Activated CD8-positive, alpha-beta memory T cell treated with anti-CD3 and anti-CD28 coated beads for 4 hours (primary cell): ENCODE measurements at places on chromosomes 5 and 9.

DNA sequence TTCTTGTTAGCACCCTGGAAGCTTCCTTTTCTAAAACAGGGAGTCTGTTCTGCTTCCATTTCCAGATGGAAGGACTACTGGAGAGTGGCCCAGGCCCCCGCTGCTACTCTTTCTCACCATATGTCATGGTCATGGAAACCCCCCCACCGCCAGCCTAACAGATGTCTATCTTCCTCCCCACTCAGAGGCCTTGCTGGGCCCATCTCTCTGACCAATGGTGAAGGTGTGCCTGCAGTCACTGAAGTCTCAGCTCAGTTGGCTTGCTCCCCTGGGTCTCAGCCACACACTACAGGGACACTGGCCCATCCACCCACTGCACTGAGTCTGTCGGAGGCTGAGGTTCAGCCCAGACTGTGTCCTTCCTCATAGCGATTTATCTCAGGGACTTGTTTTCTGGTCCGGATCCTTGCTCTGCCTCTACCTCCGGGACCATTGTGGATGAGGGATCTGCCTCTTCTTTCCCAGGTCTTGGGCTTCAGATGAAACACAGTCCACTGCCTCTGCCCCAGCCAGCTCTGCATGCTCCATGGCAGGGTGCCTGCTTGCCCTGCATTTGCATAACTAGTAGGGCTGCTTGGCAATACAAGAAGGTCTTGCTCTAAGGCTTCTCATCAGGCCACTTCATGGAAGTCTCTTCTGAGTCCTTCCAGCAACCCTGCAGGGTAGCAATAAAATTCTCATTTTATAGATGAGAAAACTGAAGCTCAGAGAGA is 30.8 kb downstream of the GALNT12 start:
- no peak for DNase-seq

DNA sequence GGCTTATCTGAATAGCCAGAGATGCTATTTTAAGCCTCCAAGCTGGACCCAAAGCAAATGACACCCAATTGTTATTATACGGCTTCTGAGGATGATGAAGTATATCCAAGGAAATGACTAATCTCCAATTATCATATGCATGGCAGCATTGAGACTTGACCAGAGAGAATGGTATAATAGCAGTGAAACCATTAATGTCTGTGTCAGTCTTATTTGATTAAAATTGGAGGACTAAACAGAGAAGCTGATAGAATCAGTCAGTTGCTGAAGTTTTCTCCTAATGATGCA is 200.5 kb downstream of the EFNA5 start:
- no peak for DNase-seq

DNA sequence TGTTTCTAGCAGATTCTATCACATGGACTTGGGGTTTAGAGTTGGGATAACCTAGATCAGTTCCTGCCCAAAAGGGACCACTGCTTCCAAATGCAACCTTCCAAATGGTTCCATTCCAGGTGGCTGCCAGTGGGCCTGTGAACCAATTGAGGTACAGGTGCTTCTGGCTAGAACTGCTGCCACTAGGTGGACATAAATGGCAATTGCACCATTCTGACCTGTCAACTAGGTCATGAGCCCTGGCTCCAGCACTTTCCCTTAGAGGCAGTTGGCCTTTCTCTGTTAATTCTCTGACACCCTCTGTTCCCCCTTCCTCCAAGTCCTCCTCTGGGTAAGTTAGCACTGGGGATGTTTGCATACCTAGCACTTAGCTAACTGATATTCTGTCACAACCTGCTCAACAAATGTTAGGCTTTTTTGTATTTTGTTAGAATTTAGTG is 16.6 kb upstream of the HEMGN start:
- peak; percentile 28 for DNase-seq

- no peak for DNase-seq
Measured at GRCh38 chr9:27033815-27034403, 28.4 kb upstream of the LRRC19 start.

DNA sequence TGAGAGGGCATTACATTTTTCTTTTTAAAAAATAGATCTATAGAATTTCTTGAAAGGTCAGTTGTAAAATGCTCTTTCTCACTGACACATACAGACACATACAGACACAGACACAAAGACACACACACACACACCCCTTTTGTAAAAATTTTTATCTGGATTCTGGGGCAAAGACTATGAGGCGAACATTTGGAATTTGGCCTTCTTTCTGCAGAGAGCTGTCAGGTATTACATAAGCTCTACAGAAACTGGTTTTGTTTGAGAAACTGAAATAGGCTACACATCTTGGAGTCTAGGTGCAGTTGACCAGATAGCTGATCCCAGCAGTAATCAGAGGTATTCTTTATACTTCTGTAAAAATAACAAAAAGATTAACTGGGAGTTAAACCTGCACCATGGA is 315.9 kb upstream of the RPS23 start:
- DNase-seq, result no peak

DNA sequence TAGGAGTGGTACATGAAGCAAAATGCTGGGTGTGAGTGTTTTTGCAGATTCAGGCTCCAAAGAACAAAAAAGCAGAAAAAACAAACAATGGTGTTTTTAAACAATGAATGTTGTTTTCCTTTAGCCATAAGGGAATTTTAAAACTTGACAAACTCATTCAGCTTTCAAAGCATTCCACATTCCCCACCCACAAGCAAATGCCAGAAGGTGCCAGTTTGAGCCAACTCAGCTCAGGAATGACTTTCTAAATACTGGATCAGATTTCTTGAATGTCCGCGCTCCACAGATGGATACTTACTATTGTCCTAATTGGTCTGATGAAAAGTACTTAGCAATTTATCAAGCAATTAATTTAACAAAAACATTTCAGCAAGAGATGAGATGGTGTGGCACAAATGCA is 12.9 kb upstream of the MOB3B start:
- no peak for DNase-seq

- DNase-seq, result no peak
Measured at GRCh38 chr5:106374956-106375355, 1295.8 kb downstream of the EFNA5 start.

- no peak for DNase-seq
Measured at GRCh38 chr5:147259837-147260236, 25.0 kb downstream of the STK32A start.

DNA sequence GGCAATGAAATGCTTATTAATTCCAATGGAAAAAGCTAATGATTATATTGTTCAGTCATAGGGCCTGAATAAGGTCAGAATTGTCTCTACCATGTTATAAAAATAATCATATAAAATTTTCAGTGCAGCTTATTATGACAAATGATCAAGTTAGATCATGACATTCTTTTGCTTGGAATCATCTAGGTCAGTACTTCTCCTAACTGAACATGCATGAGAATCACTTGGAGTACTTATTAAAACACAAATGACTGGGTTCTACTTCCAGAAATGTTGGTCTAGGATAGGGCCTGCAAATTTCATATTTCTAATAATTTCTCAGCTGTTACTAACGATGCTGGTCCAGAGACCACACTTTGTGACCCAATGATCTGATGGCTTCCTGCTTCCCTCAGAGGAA is 806.0 kb upstream of the ZNF608 start:
- DNase-seq, result no peak
